ENCODE measurements at places on chromosomes 13 and 19.
A peak's percentile ranks its signal among the peaks of the same experiment; 100 is the strongest.

DNA sequence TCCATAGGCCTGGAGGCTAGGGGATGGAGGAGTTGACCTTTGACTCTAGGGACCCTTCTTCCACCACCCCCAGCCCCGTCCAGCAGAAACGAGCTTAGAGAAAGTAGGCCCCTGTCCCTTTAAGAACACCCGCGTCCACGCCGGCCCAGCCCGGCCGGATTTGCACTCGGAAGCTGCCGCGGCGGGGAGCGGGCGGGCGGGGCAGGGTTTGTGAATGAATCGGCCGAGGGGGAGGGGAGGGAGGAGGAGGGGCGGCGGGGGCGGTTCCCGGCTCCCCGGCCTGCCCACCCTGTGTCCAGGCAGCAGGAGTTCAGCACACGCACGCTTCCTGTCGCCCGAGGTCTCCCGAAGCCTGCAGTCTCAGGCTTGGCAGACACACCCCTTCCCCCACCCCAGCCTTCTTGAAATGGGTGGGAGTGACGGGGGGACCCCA, 1.5 kb downstream of the UNC13A start:
- DNase-seq: no peak

DNA sequence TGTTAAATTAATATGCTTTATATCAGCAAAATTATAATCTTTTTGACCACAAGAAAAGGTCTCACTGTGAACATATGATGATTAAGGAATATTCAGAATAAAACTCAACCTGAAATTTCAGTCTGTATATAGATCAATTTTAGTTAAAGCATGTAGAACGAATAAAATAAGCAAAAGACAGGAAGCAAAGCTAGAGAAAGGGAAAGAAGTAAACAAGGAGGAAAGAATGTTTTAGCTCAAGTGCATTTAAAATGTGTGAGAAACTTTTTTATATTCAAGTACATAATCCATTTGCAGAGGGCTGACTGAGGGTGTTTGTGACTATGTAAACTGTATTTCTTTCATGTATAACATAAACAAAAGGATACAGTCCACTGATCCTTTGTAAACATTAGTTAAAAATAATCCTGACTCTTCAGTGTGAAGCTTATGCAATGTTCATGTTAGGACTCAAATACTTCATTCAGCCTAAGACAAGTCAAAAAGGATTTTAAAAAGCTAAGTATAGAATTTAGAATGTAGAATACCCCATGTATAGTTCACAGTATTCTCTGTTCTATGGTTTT, 472.1 kb downstream of the DIAPH3 start:
- DNase-seq: no peak

GRCh38 chr19:4537953-4538600, 1.8 kb downstream of the LRG1 start:
- no peak for DNase-seq

- no peak for DNase-seq
Measured at GRCh38 chr19:23913931-23914330, 755 bp upstream of the ZNF726 start.

DNA sequence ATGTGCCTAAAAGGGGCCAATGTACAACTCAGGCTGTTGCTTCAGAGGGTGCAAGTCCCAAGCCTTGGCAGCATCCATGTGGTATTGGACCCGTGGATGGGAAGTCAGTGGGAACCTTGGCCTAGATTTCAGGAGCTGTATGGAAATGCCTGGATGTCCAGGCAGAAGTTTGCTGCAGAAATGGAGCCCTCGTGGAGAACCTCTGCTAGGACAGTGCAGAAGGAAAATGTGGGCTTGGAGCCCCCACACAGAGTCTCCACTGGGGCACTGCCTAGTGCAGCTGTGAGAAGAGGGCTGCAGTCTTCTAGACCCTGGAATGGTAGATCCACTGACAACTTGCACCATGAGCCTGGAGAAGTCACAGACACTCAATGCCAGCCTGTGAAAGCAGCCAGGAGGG, 28.5 kb downstream of the GPC5 start:
- no peak for DNase-seq

DNA sequence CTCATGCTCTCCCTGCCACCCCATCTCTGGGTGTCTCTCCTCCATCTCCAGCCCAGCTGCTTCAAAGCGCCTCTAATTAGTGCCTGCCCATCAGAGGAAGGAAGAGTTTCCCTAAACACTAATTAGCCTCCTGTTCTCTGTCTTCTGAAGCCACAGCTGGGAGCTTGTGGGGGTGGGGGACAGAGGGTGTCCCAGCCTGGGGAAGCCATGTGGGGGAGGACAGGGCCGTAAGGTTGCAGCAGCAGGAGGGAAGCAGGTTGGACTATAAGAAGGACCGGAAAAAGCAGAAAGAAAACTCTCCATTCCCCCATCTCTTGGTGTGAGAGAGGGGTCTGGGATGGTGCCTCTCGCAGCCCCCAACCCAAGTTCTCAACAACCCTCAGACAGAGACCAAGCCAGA, 26.2 kb downstream of the SLC8A2 start:
- DNase-seq: no peak

- no peak for DNase-seq
Measured at GRCh38 chr13:107427536-107427935, 787.8 kb downstream of the LIG4 start.

GRCh38 chr19:14343286-14343685, 38.0 kb upstream of the ADGRE5 start:
- no peak for DNase-seq

GRCh38 chr19:32819419-32820400, 49.9 kb downstream of the SLC7A9 start:
- DNase-seq: no peak

GRCh38 chr13:31444266-31444856, 244.6 kb downstream of the B3GLCT start:
- DNase-seq: no peak

- DNase-seq: no peak
Measured at GRCh38 chr19:3646336-3647092, 19.9 kb upstream of the CACTIN start.

DNA sequence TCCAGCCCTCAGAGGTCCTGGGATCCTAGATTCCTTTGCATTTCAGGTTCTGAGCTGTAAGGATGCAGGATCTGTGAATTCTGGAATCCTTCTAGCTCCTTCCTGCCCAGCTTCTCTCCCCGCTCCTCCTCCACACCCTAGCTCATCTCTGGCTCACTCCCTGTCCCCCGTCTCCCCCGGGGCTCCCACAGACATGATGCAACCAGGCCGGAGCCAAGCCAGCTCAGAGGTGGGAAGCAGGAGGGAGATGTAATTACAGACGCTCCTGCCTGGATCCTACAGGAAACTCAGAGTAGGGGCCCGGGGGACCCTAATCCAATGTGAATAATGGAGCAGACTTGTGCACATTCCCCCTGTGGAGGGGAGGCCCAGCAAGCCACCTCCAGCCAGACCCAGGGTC, 4.5 kb downstream of the GNG8 start:
- no peak for DNase-seq

DNA sequence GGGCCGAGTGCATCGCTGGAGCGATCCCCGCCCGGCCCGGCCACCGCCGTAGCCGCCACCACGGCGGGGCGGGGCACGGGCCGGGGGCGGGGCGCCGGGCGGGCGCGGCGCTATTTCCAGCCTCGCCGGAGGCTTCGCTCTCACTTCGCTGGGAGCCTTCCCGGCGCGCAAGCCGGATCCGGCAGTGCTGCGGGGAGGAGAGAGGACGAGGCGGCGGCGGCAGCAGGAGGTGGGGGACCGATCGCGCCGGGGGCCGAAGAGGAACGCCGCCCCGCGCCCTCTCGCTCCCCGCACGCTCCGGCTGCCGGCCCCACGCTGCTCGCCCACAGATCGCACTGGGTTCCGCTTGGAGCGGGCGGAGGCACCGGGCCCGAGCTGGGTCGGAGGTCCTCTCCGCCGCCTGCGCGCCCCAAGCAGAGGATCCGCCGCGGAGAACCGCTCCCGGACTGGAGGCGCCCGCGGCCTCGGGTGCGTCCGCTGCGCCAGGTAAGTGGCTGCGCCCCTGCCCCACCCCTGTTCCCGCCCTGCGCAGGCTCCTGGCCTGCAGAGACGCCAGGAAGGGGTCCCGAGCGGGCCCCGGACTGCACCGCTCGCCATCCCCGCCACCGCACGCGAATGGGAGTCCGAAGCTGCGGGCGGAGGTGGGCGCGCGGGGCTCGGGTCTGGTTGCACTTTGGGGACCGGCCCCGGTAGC, at the start of gene CHST8:
TSS of gene CHST8 (plus strand) at position 143 of the 694 bp plus-strand sequence. CDS start 67,309 bp downstream, outside the sequence.
- no peak for DNase-seq

- no peak for DNase-seq
Measured at GRCh38 chr19:8461376-8461775, 16.6 kb downstream of the HNRNPM start.

- DNase-seq: no peak
Measured at GRCh38 chr19:33440682-33441081, 67.2 kb downstream of the CEBPG start.

- no peak for DNase-seq
Measured at GRCh38 chr19:17235971-17236777, 9.5 kb downstream of the NR2F6 start.

- no peak for DNase-seq
Measured at GRCh38 chr19:34645551-34645950, 31.4 kb downstream of the SCGB2B2 start.

- peak; percentile 77 for DNase-seq
Measured at GRCh38 chr13:19586904-19587634, 25.7 kb upstream of the TPTE2 start.

DNA sequence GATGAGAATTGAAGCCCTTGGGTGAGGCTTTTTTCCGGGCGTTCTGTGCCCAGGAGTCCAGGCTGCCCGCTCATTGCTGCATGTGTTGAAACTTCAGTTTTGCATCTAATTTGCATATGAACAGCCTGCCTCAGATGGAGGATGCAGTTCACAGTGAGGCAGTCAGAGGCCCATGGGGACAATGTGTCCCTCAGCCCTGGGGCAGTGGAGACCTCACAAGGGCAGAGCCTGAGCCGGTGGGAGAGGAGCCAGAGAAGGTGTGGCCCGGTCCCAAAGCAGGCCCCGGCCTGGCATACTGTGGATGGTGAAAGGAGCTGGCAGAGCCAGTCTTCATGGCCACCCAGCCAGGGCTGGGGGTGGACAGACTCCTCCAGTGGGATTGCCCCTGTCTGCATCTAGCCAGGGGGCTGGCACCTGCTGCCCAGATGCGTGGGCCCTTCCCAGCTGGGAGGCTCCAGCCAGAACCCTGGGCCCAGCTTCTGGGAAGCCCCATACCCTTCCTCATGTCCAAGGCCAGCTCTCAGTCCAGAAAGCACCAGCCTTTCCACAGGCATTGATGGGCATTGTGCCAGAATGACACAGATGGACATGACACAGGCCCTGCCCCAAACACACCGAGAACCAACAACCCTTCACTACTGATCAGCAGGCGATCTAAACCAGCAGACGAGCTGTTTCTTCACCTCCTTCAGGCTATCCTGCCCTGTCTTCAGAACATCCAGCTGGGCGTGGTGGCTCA, 32.9 kb upstream of the KCTD15 start:
- DNase-seq: no peak

DNA sequence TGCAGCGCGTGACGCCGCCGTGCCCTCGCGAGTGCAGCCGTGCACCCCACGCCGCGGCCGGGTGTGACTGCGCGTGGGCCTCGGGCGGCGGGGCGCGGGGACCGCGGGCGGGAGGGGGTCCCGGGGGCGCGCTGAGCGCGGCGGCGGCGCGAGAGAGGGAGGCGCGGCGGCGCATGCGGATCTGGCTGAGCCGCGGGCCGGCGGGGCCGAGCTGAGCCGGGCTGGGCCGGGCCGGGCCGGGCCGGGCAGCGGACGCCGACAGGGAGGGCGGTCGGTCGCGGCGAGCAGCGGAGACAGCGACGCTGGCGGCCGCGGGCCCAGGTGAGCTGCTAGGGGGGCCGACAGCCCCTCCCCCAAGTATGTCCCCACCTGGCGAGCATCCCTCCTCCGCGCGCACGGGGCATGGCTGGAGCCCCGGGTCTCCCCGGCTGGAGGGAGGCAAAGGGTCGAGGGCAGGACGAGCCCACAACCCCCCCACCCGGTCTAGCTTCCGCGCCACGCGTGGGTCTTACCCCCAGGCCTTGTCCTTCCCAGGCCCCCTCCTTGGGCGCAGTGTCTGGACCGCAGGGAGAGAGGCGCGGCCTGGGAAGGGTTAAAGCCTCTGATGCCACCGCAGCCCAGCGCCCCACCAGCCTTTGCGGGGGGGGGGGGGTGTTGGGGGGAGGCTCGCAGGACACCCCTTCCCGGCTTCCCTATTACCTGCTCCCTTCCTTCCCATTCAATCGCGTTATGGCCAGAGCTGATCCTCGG, at the start of gene SPTBN4:
TSS of gene SPTBN4 (plus strand) at position 17 of the 750 bp plus-strand sequence. CDS start 5,621 bp downstream, outside the sequence.
- no peak for DNase-seq

DNA sequence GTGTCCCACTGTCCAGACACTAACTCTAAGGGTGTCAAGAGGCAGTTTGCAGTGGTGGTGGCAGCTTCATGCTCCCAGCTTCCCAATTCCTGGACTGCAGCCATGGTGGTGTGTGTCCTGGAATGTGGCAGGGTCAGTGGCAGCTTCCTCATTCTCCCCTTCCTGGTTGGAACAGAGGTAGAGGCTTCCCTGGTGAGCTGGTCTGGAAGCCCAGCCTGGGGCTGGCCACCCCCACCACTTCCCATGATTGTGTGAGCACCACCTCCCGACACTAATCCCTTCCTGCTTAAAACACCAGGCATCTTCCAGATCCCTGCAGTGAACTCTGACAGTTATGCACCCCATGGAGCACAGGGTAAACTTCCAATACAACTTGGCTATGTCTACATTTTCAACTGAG, 134.9 kb downstream of the RAP2A start:
- DNase-seq: no peak

GRCh38 chr19:50669302-50670101, 20.3 kb downstream of the C19orf81 start:
- DNase-seq: peak; percentile 25

DNA sequence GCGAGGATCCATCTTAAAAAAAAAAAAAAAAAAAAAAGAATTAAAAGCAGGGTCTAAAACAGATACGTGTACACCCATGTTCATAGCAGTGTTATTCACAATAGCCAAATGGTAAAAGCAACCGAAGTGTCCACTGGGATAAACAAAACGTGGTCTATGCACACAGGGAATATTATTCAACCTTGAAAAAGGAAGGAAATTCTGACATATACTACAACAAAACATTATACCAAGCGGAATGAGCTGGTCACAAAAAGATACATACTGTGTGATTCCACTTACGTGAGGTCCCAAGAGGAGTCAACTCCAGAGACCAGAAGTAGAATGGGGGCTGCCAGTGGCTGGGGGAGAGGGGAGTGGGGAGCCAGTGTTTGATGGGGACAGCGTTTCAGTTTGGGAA, 14.7 kb upstream of the ADPRHL1 start:
- DNase-seq: no peak

DNA sequence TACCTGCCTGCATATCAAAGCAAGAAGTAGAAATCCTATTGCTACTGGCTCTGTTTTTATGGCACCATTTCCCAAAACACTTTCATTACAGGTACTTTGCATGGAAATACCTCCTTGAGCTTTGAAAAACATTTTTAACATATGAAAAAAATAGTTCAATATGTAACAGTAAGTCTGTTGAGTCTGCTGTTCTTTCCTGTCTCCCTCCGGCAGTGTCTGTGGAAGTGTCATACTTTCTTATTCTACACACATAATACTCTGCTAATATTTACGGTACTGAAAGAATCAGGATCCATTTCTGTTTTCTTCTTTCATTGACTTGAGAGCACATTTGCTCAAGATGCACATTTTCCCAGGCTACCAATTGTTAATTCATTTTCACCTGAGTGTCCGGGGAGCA, 8.2 kb upstream of the SERTM1 start:
- DNase-seq: no peak

- no peak for DNase-seq
Measured at GRCh38 chr13:99129951-99130350, 70.7 kb upstream of the UBAC2 start.

GRCh38 chr13:19607523-19608078, 25.9 kb upstream of the MPHOSPH8 start:
- no peak for DNase-seq

Measured in CD4-positive, alpha-beta T cell treated with Interleukin-2 at 100 ng/mL for 4 hours (primary cell).